ENCODE measurements at places on chromosomes 1 and 21. TPM values are rescaled to one million over a fixed set of nuclear protein-coding genes. Genes with fewer than 3 reads are reported as not detected.

DNA sequence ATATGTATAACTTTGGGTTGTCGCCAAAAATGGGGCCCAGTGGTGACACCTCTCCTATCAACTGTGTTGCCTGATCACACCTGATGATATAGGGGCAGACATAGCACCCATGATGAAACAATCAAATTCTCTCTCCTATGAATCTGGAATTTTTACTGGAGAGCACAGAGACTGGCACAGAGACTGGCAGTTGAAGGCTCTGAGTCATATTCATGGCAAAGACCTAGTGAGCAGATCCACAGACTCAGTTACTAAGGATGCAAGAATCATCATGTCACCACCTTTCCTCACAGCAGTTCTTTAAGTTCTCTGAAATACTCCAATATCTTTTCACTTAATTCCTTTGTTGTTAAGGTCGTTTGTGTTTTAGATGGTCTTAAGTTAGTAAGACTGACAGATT is 60.0 kb downstream of the APCS start:
- no peak for DNase-seq

DNA sequence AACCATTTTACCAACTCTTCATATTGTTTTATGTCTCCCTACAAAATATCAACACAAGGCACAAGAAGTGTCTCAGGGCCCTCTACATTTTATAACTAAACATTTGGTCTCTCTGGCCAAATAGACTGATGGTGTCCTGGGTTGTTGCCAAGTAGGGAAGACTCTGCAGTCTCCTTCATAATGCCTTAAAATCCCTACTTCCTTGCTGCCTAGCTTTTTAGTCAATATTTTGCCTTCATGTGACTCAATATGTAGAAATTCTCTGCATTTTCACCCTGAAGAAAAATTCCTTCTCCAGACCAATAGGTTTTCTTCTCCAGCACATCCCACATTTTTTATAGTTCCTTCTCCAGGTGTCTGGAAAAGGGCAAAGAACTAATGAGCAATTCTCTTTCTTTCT is 72.6 kb upstream of the IPO9 start:
- no peak for DNase-seq

- no peak for DNase-seq
Measured at GRCh38 chr1:164801791-164802502, 243.0 kb downstream of the PBX1 start.

DNA sequence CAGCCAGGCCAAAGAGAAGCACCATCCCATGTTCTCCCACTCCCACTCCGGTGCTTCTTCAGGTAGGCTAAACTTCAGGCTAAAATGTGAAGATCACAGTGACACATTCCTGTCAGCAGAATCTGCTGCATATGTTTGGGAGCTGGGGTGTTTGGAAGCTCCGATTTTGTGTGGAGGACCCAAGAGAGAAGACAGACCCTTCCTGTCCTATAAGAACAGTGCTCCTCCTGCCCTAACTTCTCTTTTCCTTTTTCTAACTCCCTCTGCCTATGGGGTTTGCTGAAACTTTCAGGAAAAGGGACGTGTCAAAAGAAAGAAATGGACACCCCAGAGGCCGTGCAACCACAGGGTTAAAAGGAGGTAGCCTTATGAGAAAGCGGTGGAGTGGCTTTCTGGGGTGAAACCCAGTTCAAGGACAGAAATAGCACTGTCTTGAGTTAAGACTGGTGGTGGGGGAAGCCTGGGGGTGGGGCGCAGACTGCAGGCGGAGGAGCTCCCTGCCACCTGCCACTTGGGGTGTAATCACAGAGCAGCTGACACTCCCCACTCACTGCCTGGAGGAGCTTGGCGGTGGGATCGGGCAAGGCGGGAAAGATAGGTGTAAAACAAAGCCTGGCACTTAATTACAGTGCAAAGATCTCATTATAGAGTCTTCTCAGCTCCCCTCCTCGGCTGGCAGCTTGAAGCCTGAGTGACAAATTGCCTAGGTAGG is 645 bp upstream of the TLR5 start:
- DNase-seq: no peak

DNA sequence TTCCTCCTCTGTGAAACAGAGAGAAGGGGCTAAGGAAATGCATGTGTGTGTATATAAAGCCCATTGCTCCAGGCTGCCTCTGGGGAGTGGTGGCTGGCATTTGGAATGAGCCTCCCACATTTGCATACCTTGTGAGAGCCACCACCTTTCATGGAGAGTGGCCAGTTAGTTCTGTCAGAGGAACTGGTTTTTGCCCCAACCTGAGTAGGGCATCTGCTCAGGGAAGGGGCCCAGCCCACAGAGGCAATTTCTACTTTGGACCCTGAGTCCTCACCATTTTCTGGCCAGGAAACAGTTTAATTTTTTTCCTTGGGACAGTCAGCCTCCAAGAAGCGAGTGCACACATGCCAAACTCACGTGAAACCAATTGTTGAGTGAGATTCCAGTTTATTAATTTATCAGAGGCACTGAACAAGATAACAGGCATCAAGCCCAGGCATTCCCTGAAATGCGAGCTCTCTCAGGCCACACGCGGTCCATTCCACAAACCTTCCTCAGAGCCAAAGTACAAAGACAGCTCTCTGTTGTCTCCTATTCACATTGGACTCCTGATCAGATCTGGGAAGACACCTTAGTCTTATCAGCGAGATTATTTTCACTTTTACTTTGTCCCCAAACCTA is 1.0 kb upstream of the SLC6A9 start:
- DNase-seq: no peak

The VAV3 gene
- 0.03 TPM for total RNA-seq

The NTMT2 gene
- total RNA-seq: not detected

GRCh38 chr1:86153836-86154235 is 2.7 kb downstream of the COL24A1 start:
- DNase-seq: no peak

The GBP7 gene
- total RNA-seq: not detected

The PEF1 gene
- 114 TPM for total RNA-seq

DNA sequence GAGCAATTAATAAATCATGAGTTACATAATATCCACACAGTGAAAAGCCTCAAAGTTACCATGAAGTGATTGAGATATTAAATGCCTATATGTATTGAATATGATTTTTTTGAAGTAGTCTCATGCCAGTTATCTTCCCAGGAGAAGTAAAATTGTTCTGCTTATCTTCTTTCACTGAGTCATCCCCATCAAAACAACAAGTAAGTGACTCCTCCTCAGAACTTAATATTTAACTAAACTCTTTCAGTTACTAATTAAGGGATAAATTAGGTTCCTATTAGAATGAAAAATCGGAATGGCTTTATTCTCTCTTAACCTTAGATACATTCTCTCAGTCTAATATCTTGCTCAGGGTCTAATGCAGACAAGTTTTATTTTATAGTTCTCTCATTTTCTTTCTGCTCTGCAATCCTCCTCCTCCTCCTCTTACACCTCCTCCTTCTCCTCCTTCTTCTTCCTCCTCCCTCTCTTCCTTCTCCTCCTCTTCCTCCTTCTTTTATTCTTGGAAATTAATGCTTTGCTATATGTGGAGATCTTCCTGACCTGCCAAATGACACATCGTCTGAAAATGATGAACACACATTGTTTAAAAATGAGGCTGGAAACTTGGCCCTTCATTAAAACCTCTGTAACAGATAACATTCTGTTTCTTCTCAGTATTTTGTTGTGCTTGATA is 110.9 kb downstream of the RUNX1 start:
- DNase-seq: no peak

GRCh38 chr1:107963601-107964335 is 1.2 kb downstream of the VAV3 start:
- no peak for DNase-seq

DNA sequence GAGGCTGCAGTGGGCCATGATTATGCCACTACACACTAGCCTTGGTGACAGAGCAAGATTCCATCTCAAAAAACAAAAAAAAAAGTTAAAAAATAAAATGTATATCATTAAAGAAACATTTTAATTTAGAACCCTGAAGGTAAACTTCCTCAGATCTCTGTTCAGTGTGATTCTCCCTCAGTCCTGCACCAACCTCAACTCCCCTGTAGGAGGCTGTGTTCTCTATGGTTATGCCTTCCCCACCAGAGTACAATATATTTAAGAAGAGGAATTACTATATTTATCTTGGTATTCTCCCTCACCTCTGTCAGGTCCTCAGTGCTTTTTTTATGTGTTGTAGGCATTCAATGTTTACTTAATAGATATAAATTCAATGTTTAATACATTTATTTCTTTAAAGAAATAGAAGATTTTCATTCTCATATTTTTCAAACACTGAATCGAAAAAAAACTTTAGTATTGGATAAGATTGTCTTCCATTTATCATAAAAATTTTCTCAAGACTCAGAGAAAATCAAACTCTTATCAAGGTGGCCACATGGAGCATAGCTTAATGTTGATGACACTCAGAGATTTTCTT is 4.8 kb upstream of the LRRC8B start:
- DNase-seq: peak; percentile 39

The TMPRSS15 gene
- not detected for total RNA-seq

The PALMD gene
- 0.16 TPM for total RNA-seq

- DNase-seq: no peak
Measured at GRCh38 chr1:106502659-106503058, 553.8 kb upstream of the PRMT6 start.

The RIMKLA gene
- total RNA-seq: 1.6 TPM

DNA sequence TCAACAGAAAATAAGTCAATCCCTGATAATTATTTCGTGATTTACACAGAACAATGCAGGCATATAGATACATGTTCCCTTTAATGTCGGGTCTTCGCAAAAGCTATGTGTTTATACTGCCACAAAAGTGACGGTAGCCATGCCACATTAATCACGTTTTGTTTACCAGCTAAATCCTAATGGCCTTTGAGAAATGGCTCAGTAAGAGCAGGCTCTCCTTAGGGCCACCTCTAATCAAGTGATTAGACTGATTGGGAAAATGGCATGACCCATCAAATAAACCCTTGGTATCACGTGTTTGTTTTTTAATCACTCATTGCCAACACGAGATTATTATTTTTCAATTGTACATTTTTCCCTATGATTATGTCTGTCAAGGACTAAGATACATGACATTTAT is 102.0 kb upstream of the USP25 start:
- DNase-seq: no peak

DNA sequence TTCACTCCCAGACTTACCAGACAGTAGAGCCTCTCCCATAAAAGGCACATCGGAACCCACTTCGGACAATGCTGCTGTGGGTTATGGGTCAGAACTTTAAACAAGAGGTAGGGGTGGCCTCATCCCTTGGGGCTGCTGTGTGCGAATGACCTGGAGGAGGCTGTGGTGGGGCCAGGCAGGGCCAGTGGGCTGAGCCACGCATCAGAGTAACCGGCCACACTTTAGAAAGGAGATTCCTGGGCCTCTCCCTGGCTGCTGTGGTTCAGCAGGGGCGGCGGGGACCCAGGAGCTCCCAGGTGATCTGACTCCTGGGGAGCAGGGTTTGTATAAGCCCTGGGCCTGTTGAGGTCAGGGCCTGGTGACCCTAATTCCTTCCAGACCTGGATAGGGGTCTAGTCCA is 110.2 kb upstream of the C1orf174 start:
- no peak for DNase-seq

The TMPRSS2 gene
- 28.4 TPM for total RNA-seq

- DNase-seq: no peak
Measured at GRCh38 chr1:38812981-38813380, 46.6 kb downstream of the RRAGC start.

DNA sequence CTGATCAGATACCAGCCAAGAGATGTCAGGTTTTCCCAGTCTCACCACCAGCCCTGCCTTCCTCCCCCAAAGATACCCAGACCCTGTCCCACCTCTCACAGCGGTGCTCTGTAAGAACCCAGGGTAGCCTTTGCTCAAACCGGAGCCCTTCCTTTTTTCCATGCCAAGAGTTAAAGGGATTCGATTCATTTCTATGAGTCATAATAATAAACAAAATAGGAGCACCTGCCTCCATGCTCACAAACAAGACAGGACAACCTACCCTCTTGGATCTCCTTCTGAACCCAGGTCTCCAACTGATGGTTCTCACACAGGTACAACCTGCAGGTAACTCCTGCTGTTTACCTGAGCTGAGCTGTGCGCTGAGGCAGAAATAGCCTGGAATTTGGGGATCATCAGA is 5.9 kb upstream of the ATP1A2 start:
- DNase-seq: no peak

DNA sequence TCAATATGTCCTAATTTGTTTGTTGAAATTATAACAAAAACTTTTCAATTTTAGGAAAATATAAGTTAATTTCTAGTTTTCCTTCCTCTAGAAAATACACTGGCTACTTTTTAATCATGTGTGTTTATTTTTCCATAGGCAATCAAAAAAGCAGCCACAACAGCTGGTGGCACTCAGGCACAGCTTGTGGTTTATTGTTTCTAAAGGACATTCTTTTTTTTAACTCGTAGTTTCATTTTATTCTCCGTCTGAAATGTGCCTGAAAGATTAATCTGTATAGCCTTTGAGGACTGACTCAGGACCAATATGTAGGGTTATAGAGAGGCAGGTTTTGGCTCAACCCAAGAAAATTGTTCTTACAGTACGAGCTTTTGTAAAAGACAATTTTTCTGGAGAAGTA is 20.7 kb upstream of the STX12 start:
- no peak for DNase-seq

The CFAP45 gene
- total RNA-seq: 0.76 TPM

The MASP2 gene
- not detected for total RNA-seq

DNA sequence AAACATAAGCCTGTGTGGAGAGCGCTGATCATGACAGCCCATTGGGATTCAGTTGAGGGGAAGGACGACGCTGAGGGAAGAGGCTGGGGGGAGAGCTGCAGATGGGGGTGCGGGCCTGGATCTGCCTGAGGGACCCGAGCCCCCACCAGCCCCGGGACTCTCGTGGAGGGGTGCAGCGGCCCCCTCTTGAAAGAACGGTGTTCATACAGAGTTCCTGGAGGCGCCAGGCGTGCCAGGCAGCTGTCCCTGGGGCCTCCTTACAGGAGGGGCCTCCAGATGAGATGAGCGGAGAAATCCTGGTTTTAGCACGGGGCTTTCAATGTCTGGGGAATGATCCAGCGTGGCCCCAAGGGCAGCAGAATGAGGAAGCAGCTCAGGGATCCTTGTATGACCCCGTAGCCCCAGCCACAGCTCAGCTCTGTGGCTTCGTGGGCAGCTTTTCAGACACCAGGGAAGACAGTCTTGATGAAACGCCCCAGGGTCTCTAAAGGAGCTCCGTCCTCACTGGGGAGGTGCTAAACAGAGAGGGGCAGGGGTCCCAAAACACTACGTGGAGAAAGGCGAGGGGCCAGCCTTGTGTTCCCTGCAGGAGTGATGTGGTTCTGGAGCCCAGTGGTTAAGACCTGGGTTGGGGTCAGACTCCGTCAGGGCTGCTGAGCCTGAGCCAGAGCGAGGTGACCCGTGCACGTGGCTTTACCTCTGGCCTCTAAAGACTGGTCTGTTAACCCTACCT is 7.2 kb upstream of the DSCAM start:
- DNase-seq: no peak

The IBA57 gene
- 16.5 TPM for total RNA-seq

GRCh38 chr21:16522548-16522947 is 792.8 kb downstream of the USP25 start:
- no peak for DNase-seq

- DNase-seq: no peak
Measured at GRCh38 chr1:103761896-103762295, 12.2 kb downstream of the AMY1C start.

DNA sequence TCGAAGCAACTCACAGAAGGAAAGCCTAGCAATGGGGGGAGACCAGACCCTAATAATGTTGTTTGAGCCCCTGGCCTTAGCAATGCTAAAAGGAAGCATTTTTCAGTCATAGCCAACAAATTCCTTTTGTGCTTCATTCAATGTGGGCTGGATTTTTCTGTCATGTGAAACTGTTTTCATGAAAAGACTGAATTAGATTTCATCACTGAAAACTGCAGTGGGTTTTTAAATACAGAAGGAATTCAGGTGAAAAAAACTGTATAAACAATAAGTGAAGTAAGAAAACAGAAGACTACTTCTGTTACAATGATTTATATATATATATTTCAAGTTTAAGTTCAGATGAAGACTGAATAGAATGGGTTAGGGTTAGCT is 204.8 kb downstream of the SMYD3 start:
- no peak for DNase-seq
